ENCODE measurements at places on chromosomes 4 and X. TPM values are rescaled to one million over a fixed set of nuclear protein-coding genes. Genes with fewer than 3 reads are reported as not detected.
A peak's percentile ranks its signal among the peaks of the same experiment; 100 is the strongest.

- no peaks in the 10 kb centered on the region for H3K4me1 ChIP-seq
- no peaks in the 10 kb centered on the region for H3K36me3 ChIP-seq
- peak overlapping the region; percentile 85 for H3K27ac ChIP-seq
Observed at GRCh38 chrX:65600106-65600505, 65.5 kb upstream of the LAS1L start.

GRCh38 chr4:25696409-25696808, 40.8 kb downstream of the SLC34A2 start:
- no peak overlapping the region for H3K4me3 ChIP-seq
- no peaks in the 10 kb centered on the region for H3K36me3 ChIP-seq
- no peak for DNase-seq
- no peak overlapping the region for H3K27ac ChIP-seq
- H3K27me3 ChIP-seq = no peaks in the 10 kb centered on the region

DNA sequence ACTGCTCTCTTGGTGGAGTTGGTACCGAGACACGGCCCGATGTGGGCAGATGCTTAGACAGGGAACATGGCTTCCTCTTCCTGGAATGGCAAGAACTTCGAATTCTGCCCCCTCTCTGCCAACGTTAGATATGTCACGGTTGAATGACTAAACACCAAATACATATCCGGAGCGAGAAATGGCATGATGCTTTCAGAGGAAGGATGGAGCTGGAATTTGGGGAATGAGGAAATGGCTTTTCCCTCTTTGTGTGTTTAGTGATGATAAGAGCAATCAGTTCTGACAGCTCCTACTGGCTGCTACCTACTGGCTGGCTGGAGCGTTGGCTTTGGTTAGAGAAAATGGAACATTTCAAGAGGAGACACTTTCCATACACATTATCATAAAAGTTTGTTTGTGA, 140.0 kb downstream of the DHRSX start:
- no peak for DNase-seq
- no peaks in the 10 kb centered on the region for H3K36me3 ChIP-seq
- H3K4me3 ChIP-seq = no peak overlapping the region
- H3K27ac ChIP-seq = no peak overlapping the region
- no peaks in the 10 kb centered on the region for H3K27me3 ChIP-seq

DNA sequence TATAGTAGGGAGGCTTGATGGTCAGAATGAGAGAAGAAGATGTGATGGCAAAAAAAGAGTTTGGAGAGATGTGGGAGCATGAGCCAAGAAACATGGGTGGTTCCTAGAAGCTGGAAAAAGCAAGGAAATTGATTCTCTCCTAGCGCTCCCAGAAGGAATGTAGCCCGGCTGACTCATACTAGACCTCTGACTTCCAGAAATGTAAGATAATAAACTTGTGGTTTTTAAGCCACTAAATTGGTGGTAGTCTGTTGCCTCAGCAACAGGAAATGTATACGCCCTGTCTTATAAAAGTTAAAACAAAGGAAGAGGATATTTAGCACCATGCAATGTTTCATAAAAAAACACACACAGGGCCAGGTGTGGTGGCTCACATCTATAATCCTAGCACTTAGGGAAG, 182.7 kb upstream of the PCDH7 start:
- no peaks in the 10 kb centered on the region for H3K36me3 ChIP-seq
- H3K4me1 ChIP-seq = no peaks in the 10 kb centered on the region
- no peak overlapping the region for H3K4me3 ChIP-seq
- no peak for DNase-seq
- H3K27me3 ChIP-seq = no peaks in the 10 kb centered on the region
- H3K27ac ChIP-seq = no peak overlapping the region

- no peak for DNase-seq
- H3K36me3 ChIP-seq = no peaks in the 10 kb centered on the region
- no peaks in the 10 kb centered on the region for H3K4me1 ChIP-seq
- H3K4me3 ChIP-seq = no peak overlapping the region
- no peaks in the 10 kb centered on the region for H3K27me3 ChIP-seq
- no peak overlapping the region for H3K27ac ChIP-seq
Observed at GRCh38 chrX:148495176-148495575, 5.2 kb upstream of the AFF2 start.

GRCh38 chrX:123869488-123869887, 9.6 kb downstream of the XIAP start:
- H3K4me1 ChIP-seq = no peaks in the 10 kb centered on the region
- H3K27ac ChIP-seq = no peak overlapping the region
- no peak for DNase-seq
- no peaks in the 10 kb centered on the region for H3K36me3 ChIP-seq
- no peaks in the 10 kb centered on the region for H3K27me3 ChIP-seq

The GYPA gene
- total RNA-seq = not detected

The TCEAL3 gene
- 47.5 TPM for total RNA-seq

GRCh38 chrX:3317191-3317718, 29.2 kb downstream of the MXRA5 start:
- no peak for DNase-seq
- no peak overlapping the region for H3K4me3 ChIP-seq
- H3K27ac ChIP-seq = no peak overlapping the region
- H3K27me3 ChIP-seq = no peaks in the 10 kb centered on the region
- no peaks in the 10 kb centered on the region for H3K36me3 ChIP-seq

The GSX2 gene
- not detected for total RNA-seq

- H3K27ac ChIP-seq = no peak overlapping the region
- no peak for DNase-seq
- H3K27me3 ChIP-seq = no peaks in the 10 kb centered on the region
- H3K4me3 ChIP-seq = no peak overlapping the region
Observed at GRCh38 chr4:1996866-1997611, 11.7 kb downstream of the NELFA start.

DNA sequence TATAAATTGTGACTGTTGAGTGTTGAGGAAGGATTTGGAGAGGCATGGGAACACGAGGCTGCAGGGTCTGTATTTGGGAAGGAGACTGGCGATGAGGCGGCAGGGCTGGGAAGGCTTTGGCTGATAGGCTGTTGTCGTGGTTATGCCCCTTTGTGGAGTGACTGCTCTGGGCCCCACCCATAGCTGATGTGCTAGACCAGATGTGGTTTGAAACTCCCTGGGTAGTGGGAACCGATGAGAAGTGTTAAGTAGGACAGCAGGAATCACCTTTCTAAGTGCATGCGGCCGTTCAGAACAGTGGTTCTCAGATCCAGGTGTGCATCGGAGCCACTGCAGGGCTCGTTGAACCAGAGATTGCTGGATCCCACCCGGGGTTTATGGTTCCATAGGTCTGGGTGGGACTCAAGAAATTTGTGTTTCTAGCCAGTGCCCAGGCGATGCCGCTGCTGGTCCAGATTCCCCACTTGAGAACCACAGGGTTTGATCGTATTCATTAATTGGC, 42.3 kb downstream of the TBC1D14 start:
- no peak overlapping the region for H3K4me3 ChIP-seq
- H3K27me3 ChIP-seq = no peaks in the 10 kb centered on the region
- no peak for DNase-seq

- no peak overlapping the region for H3K4me3 ChIP-seq
- H3K4me1 ChIP-seq = no peaks in the 10 kb centered on the region
- H3K27ac ChIP-seq = no peak overlapping the region
- no peaks in the 10 kb centered on the region for H3K27me3 ChIP-seq
- no peaks in the 10 kb centered on the region for H3K36me3 ChIP-seq
- no peak for DNase-seq
Observed at GRCh38 chrX:1794586-1794985, 179.7 kb downstream of the ASMT start.

- no peaks in the 10 kb centered on the region for H3K27me3 ChIP-seq
- H3K4me3 ChIP-seq = no peak overlapping the region
- H3K27ac ChIP-seq = no peak overlapping the region
- no peaks in the 10 kb centered on the region for H3K4me1 ChIP-seq
- no peaks in the 10 kb centered on the region for H3K36me3 ChIP-seq
Observed at GRCh38 chrX:51281758-51282318, 50.8 kb upstream of the NUDT10 start.

- H3K4me3 ChIP-seq = no peak overlapping the region
- no peak overlapping the region for H3K27ac ChIP-seq
- no peak for DNase-seq
Observed at GRCh38 chr4:89447543-89447942, 139.9 kb upstream of the GPRIN3 start.

DNA sequence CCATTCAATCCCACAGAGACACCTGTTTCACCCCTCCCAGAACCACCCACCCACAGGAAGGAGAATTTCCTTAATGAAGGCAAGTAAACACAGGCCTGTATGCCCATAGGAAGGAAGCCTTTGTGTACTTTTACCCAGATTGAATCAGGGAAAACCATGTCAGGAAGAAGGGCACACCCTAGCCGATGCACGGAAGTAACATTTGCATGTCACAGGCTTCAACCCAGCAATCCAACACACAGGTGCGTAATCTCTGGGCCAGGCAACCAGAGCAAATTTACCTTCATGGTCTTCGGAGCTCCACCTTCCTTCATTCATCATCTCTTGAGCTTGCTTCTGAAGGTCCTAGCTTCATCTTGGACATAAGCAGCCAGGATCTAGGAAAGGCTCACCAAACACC, 206.3 kb downstream of the SHROOM3 start:
- H3K27me3 ChIP-seq = no peaks in the 10 kb centered on the region
- H3K36me3 ChIP-seq = no peaks in the 10 kb centered on the region
- DNase-seq = no peak

DNA sequence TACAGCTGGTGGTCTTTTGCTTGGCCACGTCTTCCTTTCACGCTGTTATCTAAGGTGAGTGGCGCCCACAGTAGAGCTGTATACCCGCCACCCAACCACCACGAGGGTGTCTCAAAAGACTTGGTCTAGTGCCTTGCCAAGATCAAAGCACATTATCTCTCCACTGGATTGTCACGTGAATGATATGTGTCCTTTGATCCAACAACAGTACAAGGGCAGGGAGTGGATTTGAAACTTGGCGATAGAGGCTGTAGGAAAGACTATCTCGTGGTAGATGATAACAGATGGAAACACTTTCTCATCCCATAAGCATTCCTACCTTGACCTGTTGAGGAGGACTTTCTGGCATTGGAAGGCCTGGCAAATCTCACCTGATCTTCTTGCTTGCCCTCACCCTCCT, 37.7 kb upstream of the BCLAF3 start:
- no peak overlapping the region for H3K4me3 ChIP-seq
- H3K4me1 ChIP-seq = no peaks in the 10 kb centered on the region
- H3K36me3 ChIP-seq = no peaks in the 10 kb centered on the region
- DNase-seq = no peak
- H3K27me3 ChIP-seq = no peaks in the 10 kb centered on the region

GRCh38 chr4:7101692-7102515, 34.0 kb upstream of the GRPEL1 start:
- peak; percentile 82 for DNase-seq
- peak overlapping the region; percentile 62 for H3K4me3 ChIP-seq
- no peaks in the 10 kb centered on the region for H3K36me3 ChIP-seq
- H3K4me1 ChIP-seq = no peaks in the 10 kb centered on the region
- no peaks in the 10 kb centered on the region for H3K27me3 ChIP-seq

The KIT gene
- total RNA-seq = 2.6 TPM

The C4orf51 gene
- not detected for total RNA-seq

- H3K27me3 ChIP-seq = no peaks in the 10 kb centered on the region
- H3K4me1 ChIP-seq = peaks cover 9% of the 10 kb centered on the region
- H3K27ac ChIP-seq = peak overlapping the region; percentile 30
- H3K4me3 ChIP-seq = peak overlapping the region; percentile 31
Observed at GRCh38 chr4:56410247-56411062, 23.2 kb upstream of the AASDH start.

DNA sequence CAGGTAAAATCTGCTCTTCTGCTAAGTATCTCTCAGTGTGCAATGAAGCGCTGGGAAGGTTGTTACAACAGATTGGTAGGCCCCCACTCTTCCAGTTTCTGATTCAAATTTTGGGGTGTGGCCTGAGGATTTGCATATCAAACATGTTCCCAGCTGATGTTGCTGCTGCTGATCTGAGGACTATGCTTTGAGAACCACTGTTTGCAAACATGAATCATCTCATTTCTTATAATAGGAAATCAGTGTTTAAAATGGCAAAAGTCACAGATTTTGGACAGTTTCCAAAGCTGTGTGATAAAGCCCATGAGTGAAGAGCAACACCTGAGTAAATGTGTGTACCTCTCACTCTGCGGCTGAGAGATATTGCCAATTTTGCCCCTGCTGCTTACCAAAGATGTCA, 36.2 kb upstream of the NDNF start:
- no peaks in the 10 kb centered on the region for H3K27me3 ChIP-seq
- no peak overlapping the region for H3K4me3 ChIP-seq
- H3K36me3 ChIP-seq = no peaks in the 10 kb centered on the region
- DNase-seq = no peak
- H3K27ac ChIP-seq = no peak overlapping the region

The TMEM47 gene
- total RNA-seq = 43.8 TPM

DNA sequence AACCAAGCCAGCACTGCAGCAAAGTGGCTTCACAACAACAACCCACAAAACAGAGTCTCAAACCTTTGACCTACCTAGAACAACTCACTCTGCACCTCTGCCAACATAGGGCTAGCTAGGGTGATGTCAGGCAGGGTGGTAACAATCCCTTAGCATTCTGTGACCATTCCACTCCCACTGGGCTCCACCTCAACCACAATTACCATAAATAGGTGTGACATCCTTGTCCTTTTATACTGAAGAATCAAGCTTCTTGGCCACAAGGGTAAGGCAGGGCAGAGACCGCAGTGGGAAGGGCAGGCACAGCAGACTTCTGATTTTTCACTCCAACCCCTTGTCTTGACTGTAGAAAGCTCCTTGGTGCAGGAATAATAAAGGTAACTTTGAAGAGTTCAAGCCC, 795.4 kb upstream of the DIAPH2 start:
- H3K4me3 ChIP-seq = no peak overlapping the region
- H3K36me3 ChIP-seq = no peaks in the 10 kb centered on the region
- H3K4me1 ChIP-seq = no peaks in the 10 kb centered on the region
- H3K27me3 ChIP-seq = no peaks in the 10 kb centered on the region

GRCh38 chrX:69504626-69505612, 793 bp downstream of the NALF2 start:
- H3K4me1 ChIP-seq = no peaks in the 10 kb centered on the region
- H3K27ac ChIP-seq = peak overlapping the region; percentile 86
- H3K36me3 ChIP-seq = no peaks in the 10 kb centered on the region
- peak overlapping the region; percentile 58 for H3K4me3 ChIP-seq
- DNase-seq = no peak
- H3K27me3 ChIP-seq = no peaks in the 10 kb centered on the region

- H3K27ac ChIP-seq = no peak overlapping the region
- H3K4me3 ChIP-seq = no peak overlapping the region
- H3K27me3 ChIP-seq = no peaks in the 10 kb centered on the region
- no peaks in the 10 kb centered on the region for H3K4me1 ChIP-seq
- H3K36me3 ChIP-seq = no peaks in the 10 kb centered on the region
Observed at GRCh38 chr4:80233390-80233789, 33.1 kb upstream of the FGF5 start.

The PLXNA3 gene
- total RNA-seq = 7.1 TPM

DNA sequence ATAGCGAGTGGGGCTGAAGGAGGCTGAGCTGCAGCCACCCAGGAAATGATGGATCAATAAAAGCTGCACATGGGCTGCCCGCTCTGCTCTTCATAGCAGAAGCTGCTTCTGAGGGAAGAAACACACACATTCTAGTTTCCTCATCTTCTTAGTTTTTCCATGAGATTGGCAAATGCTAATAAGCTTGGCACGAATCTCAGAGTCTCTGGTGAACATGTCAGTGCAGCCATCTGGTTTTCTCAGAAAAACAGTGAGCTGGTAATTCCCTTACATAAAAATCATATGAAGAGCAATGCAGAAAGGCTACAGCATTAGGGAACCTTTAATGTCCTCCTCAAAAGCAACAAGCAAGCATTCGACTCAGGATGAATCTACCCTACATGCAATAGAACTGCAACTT, 69.9 kb downstream of the GATB start:
- H3K27me3 ChIP-seq = no peaks in the 10 kb centered on the region
- no peak for DNase-seq
- H3K4me3 ChIP-seq = no peak overlapping the region
- H3K27ac ChIP-seq = peak overlapping the region; percentile 86

The MPC1L gene
- not detected for total RNA-seq

All from right atrium auricular region (tissue), 2 donors.